ENCODE measurements at places on chromosomes 6 and 20.
A peak's percentile ranks its signal among the peaks of the same experiment; 100 is the strongest.

GRCh38 chr6:101259505-101259904, 134.0 kb upstream of the GRIK2 start:
- H3K36me3 ChIP-seq: no peaks in the 10 kb centered on the region
- H3K4me3 ChIP-seq: no peak overlapping the region
- H3K27me3 ChIP-seq: no peaks in the 10 kb centered on the region

- peaks cover 65% of the 10 kb centered on the region for H3K27me3 ChIP-seq
- H3K36me3 ChIP-seq: no peaks in the 10 kb centered on the region
- no peak overlapping the region for H3K4me3 ChIP-seq
- DNase-seq: no peak
- no peaks in the 10 kb centered on the region for H3K4me1 ChIP-seq
- no peak overlapping the region for H3K27ac ChIP-seq
These were observed 21.7 kb upstream of the MICA start for GRCh38 chr6:31381666-31382065.

DNA sequence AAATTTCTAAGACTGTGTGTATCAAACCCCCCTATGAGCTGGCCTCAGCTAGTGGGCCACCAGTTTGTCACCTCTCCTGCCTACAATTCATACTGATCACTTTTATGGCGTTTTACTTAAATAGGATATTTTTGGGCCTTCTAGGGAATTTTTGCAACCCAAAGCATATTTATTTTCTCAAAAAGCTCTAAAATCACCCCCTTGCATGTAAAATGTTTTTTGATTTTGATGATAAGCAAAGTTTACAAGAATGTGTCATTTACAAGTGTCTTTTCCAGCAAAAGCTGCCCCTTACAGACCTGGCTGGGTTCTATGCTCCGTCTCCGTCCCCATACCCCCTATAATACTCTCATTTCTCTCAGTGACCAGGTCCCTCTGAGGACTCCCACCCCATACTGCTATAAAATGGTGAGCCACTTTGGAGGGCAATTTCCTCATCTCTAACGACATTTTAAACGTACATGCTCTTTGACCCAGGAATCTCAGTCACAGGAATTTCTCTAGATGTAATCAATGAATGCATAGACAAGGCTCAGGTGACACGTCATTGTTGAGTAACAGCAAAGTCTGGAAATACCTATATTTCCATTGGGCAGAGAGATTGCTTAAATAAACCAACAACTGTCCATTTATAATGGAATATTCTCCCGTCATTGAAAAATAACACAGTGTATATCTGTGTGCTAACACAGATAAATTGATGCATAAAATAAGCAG, 13.9 kb upstream of the OCSTAMP start:
- H3K36me3 ChIP-seq: no peaks in the 10 kb centered on the region
- H3K27ac ChIP-seq: no peak overlapping the region
- H3K4me3 ChIP-seq: no peak overlapping the region
- H3K4me1 ChIP-seq: peaks cover 9% of the 10 kb centered on the region
- no peak for DNase-seq

- H3K4me3 ChIP-seq: no peak overlapping the region
- DNase-seq: no peak
- no peaks in the 10 kb centered on the region for H3K36me3 ChIP-seq
- H3K4me1 ChIP-seq: no peaks in the 10 kb centered on the region
- H3K27me3 ChIP-seq: no peaks in the 10 kb centered on the region
These were observed 52.9 kb downstream of the ABRACL start for GRCh38 chr6:139081471-139081870.

- H3K27ac ChIP-seq: no peak overlapping the region
- H3K4me3 ChIP-seq: no peak overlapping the region
- peaks cover 3% of the 10 kb centered on the region for H3K27me3 ChIP-seq
- H3K4me1 ChIP-seq: peaks cover 18% of the 10 kb centered on the region
- peak; percentile 33 for DNase-seq
These were observed 204.5 kb downstream of the ERMARD start for GRCh38 chr6:169955731-169956437.

DNA sequence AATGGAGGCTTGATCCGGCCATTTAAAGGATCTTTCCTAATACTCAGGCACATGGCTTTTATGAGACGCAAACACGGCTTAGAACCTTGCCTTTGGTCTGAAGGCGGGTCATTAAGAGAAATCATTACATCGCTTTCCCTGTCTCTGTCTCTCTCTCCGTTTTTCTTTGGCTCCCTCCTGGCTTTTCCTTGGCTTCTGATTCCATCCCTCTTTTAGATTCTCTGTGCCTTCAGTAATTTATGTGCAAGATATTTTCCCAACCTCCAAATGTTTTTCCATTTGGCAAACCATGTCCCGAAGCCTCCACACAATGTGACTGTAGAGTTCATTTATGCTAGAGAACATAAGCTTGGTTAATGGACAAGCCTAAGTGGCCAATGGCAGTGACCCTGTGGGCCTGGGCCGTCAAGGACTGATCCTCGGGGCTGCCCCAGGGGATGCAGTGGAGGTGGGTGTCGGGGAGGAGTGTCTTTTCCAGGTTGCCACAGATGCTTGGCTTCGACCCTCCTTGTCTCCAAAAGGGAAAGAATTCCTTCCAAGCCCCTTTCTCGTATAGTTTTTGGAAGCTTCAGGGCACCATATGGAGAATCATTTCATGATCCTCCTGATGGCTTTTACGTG, 157.0 kb downstream of the SCML4 start:
- no peak overlapping the region for H3K4me3 ChIP-seq
- no peak for DNase-seq
- H3K4me1 ChIP-seq: peaks cover 40% of the 10 kb centered on the region
- H3K27me3 ChIP-seq: no peaks in the 10 kb centered on the region
- H3K27ac ChIP-seq: peak overlapping the region; percentile 95

DNA sequence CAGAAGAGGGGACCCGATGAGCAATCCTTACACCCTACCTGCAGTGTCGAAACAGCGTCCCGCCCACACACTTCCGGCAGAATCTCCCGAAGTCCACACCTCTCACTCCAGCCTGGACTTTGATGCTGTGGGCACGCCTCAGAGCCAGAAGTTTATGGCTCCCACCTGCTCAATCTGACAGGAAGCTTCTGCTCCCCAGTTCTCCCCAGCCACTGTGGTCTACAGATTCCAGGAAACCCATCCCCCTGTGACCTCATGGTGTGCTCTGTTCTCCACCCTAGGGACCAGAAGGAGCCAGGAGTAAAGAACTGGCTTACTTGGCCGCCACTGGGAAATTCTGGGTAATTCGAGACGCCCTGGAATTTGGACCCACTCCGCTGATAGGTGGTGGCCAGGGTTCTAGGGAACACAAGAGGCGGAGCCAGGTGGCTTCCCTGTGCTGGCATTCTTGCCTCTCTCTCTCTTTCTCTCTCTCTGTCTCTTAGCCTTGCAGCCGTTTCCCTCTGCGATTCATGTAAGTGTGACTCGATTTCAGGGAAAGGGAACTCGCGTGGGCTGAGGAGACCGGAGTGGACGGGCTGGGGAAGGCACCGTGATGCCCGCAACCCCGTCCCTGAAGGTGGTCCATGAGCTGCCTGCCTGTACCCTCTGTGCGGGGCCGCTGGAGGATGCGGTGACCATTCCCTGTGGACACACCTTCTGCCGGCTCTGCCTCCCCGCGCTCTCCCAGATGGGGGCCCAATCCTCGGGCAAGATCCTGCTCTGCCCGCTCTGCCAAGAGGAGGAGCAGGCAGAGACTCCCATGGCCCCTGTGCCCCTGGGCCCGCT, at the start of gene TRIM15:
Gene TRIM15, plus strand, starts transcription at position 457 of the 828 bp plus-strand sequence. Its CDS starts 139 bp downstream, at position 596.
- H3K4me3 ChIP-seq: no peak within 1 kb of the TSS
- DNase-seq: no peak
- no peaks in the 10 kb centered on the region for H3K36me3 ChIP-seq
- H3K27me3 ChIP-seq: peaks cover 78% of the 10 kb centered on the region

GRCh38 chr20:43942667-43943285, 28.1 kb downstream of the TOX2 start:
- peaks cover 14% of the 10 kb centered on the region for H3K4me1 ChIP-seq
- H3K4me3 ChIP-seq: no peak overlapping the region
- DNase-seq: no peak

GRCh38 chr6:168514216-168514615, 73.2 kb downstream of the SMOC2 start:
- H3K36me3 ChIP-seq: no peaks in the 10 kb centered on the region
- no peaks in the 10 kb centered on the region for H3K27me3 ChIP-seq
- no peak overlapping the region for H3K4me3 ChIP-seq
- no peak for DNase-seq

- no peak overlapping the region for H3K27ac ChIP-seq
- H3K27me3 ChIP-seq: peaks cover 21% of the 10 kb centered on the region
- H3K4me3 ChIP-seq: no peak overlapping the region
- H3K4me1 ChIP-seq: peaks cover 14% of the 10 kb centered on the region
- DNase-seq: no peak
- H3K36me3 ChIP-seq: peaks cover 3% of the 10 kb centered on the region
These were observed 3.0 kb downstream of the SLC25A27 start for GRCh38 chr6:46655803-46656202.

DNA sequence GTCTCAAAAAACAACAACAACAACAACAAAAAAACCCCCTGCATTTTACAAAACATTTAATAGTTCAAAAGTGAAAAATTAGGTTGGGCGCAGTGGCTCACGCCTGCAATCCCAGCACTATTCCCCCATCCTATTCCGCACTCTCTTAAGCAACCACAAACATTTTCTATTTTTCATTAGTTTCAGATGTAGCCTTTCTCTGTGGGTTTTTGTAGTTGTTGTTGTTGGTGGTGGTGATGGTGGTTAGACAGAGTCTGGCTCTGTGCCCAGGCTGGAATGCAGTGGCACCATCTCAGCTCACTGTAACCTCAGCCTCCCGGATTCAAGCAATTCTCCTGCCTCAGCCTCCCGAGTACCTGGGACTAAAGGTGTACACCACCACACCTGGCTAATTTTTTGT, 6.4 kb upstream of the GMNN start:
- peaks cover 3% of the 10 kb centered on the region for H3K4me1 ChIP-seq
- no peaks in the 10 kb centered on the region for H3K36me3 ChIP-seq
- H3K27ac ChIP-seq: no peak overlapping the region

- peaks cover 9% of the 10 kb centered on the region for H3K36me3 ChIP-seq
- no peaks in the 10 kb centered on the region for H3K27me3 ChIP-seq
- no peak for DNase-seq
- no peak overlapping the region for H3K4me3 ChIP-seq
- H3K4me1 ChIP-seq: peaks cover 7% of the 10 kb centered on the region
These were observed 5.6 kb downstream of the ARFRP1 start for GRCh38 chr20:63702036-63702665.

- H3K4me3 ChIP-seq: peak overlapping the region; percentile 1
- H3K36me3 ChIP-seq: no peaks in the 10 kb centered on the region
- peaks cover 62% of the 10 kb centered on the region for H3K4me1 ChIP-seq
- H3K27me3 ChIP-seq: no peaks in the 10 kb centered on the region
- no peak for DNase-seq
These were observed 2.6 kb downstream of the UBE2V1 start for GRCh38 chr20:50110141-50111047.

DNA sequence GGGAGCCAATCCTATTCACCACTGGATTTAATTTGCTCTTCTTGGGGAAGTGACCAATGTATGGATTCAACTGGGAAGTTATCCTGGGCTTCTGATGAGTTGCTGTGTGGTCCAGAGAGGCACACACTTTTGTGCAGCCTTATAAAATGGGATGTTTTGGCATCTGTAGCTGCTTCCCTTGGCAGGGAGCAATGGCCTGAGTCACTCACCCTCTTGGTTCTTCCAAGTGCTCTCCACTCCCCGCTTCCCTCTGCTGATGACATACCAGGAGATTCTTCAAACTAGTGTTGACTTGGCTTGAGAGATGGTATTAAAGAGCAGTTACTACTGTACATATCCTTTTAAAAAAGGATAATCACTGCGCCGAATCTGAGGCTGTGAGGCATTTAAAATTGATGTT, 105.8 kb downstream of the JARID2 start:
- H3K4me3 ChIP-seq: no peak overlapping the region
- peaks cover 22% of the 10 kb centered on the region for H3K4me1 ChIP-seq
- no peaks in the 10 kb centered on the region for H3K36me3 ChIP-seq
- no peak overlapping the region for H3K27ac ChIP-seq
